Stimulated activated CD4-positive, alpha-beta T cell treated with anti-CD3 and anti-CD28 coated beads, Interleukin-4, amount 100 ng/mL, for 24 hours (primary cell): ENCODE measurements at places on chromosomes 12 and 14.

DNA sequence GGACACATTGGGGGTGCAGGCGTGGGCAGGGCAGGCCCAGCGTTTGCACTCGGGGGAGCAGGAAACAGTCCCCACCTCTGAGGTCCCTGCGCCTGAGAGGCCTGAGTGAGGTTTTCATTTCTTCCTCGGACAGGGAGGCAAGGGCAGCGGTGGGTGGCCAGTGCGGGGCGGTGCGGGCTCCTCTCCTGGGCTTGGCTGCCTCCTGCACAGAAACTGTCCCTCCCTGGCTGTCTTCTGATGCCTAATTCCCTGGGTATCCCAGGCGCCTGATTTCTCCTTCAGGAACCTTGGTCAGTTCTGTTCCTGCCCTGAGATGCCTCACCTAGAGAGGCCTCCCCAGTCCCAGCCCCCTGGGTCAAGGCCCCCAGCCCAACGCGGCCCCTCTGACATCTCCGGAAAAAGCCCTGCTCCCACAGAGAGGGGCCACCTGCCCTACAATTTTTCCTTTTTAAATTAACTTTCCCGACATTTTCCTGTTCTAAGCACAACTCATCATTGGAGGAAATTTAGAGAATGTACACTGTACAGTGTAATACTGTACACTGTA is 260.3 kb downstream of the ADGRD1 start:
- no peak for DNase-seq

- DNase-seq: no peak
Observed at GRCh38 chr12:108548954-108549521, 11.9 kb downstream of the SART3 start.

GRCh38 chr14:38357557-38357956 is 101.7 kb upstream of the CLEC14A start:
- DNase-seq: no peak

DNA sequence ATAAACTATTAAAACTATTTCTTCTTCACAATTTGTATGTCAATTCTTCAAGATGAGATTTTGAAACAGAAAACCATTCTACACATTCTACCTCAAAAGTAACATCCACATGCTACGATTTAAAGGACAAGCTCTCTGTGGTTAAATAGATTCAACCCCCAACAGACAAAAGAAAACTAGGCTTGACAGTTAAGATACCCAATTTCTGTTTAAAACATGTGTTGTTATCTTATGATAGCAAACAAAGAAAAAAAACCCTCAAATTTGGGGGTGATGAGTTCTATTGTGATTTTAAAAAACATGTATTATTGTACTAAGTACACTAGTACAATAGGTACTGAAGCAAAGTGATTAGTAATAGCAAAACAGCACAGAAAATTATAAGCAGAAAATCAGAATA is 33.8 kb downstream of the ATF7 start:
- DNase-seq: no peak

GRCh38 chr12:131559517-131560516 is 151.1 kb upstream of the SFSWAP start:
- DNase-seq: no peak

GRCh38 chr12:34333337-34333736 is 311.0 kb downstream of the ALG10 start:
- DNase-seq: no peak

- no peak for DNase-seq
Observed at GRCh38 chr14:59755409-59756135, 115.0 kb downstream of the RTN1 start.

GRCh38 chr12:68293347-68293746 is 38.8 kb downstream of the MDM1 start:
- no peak for DNase-seq

- DNase-seq: no peak
Observed at GRCh38 chr12:88245905-88246304, 103.8 kb downstream of the TMTC3 start.

DNA sequence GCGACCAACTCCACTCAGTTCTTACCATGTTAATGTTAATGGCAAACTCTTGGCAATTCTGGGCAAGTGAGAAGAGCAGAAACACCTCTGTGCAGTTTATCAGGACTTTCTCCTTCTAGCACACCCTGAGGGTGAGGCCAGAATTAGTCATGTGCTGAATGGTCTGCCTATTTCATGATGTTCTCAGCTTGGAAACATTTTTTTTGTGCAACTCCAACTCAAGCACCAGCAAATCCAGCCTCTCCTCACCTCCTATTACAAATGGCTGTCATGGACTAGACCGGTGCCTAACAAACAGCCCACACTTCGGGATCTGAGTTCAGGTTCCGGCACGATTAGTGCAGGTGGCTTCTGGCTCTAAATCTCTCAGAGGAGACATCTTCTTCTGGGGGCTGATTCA is 246.0 kb downstream of the ZFP36L1 start:
- no peak for DNase-seq

- DNase-seq: no peak
Observed at GRCh38 chr14:61147831-61148549, 133.1 kb downstream of the TMEM30B start.

- DNase-seq: no peak
Observed at GRCh38 chr12:522692-523378, 63.1 kb downstream of the B4GALNT3 start.

DNA sequence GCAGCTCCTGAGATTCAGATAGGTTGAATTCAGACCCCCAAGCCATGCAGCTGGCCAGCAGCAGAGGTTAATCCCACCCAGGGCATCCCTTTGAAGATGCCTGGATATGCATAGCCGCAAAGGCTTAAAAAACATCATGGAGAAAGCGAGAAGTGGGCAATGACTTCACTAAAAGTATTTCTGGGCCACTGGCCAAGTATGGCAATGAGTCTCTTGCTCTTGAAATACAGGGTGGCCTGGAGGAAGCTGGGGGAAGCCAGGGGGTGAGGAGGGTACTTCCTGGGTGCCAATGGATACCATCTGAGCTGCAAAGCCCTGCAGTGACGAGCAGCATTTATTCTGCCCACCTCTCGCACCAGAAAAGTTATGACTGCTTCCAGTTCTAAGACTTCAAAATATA is 539.3 kb upstream of the TBX3 start:
- no peak for DNase-seq
